Ureter (tissue), 1 donor: ENCODE measurements at places on chromosomes 12 and 14. TPM values are rescaled to one million over a fixed set of nuclear protein-coding genes. Genes with fewer than 3 reads are reported as not detected.
A peak's percentile ranks its signal among the peaks of the same experiment; 100 is the strongest.

GRCh38 chr14:51283402-51284085, 43.5 kb downstream of the TMX1 start:
- no peak for DNase-seq

GRCh38 chr12:169528-170370, 44.2 kb downstream of the SLC6A12 start:
- no peak for DNase-seq

DNA sequence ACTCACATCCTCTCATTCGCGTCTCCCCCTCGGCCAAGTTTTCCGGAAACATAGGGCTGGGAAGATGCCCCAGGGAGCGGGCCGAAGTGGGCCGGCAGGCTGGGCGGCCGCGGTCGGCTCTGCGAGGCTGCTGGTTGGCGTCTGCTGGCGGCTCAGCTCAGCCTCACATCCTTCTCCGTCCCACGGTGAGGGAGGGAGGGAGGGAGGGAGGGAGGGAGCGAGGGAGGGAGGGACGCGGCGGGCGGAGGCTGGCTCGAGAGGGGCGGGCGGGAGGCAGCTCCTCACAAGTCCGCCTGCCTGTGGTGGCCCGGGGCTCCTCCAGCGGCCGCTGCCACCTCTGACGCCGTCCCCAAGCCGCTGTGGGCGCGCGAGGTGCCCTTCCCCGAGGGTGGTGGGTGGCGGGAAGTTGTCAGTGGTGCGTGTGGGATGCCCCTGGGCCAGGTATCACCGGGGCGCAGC, 93.8 kb downstream of the RFLNA start:
- peak; percentile 82 for DNase-seq

- DNase-seq, result no peak
These were observed 344.4 kb upstream of the STXBP6 start for GRCh38 chr14:25394356-25394755.

GRCh38 chr12:123816896-123817537, 54.9 kb downstream of the DNAH10 start:
- no peak for DNase-seq

- DNase-seq, result no peak
These were observed 83.2 kb downstream of the PAH start for GRCh38 chr12:102833687-102834441.

Gene MYO1H
- total RNA-seq, result not detected

Gene LMO3
- total RNA-seq, result 12.9 TPM

Gene CCDC38
- not detected for total RNA-seq

Gene SALL2
- total RNA-seq, result 12.8 TPM

Gene KRT75
- total RNA-seq, result not detected

Gene CLBA1
- total RNA-seq, result 17.3 TPM
